ENCODE measurements at places on chromosomes 13 and 19.

DNA sequence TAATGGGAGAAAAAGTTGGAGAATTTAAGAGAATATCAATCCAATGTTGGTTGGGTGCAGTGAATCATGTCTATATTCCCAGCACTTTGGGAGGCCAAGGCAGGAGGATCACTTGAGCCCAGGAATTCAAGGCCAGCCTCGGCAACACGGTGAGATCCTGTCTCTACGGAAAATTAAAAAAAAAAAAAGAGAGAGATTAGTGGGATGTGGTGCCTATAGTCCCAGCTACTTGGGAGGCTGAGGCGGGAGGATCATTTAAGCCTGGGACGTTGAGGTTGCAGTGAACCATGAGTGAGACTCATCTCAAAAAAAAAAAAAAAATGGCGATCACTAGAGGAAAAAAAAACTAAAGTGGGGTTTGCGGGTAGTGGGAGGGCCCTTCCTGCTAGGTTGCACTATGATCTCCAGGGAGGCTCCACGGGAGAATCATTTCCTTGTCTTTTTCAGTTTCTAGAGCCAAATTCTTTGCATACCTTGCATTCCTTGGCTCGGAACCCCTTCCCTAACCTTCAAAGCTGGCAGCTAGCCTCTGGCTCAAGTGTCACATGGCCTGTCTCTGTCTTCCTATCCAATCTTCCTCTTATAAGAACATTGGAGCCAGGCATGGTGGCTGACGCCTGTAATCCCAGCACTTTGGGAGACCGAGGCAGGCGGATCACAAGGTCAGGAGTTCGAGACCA, 5.8 kb upstream of the ERCC2 start:
- no peak for DNase-seq

DNA sequence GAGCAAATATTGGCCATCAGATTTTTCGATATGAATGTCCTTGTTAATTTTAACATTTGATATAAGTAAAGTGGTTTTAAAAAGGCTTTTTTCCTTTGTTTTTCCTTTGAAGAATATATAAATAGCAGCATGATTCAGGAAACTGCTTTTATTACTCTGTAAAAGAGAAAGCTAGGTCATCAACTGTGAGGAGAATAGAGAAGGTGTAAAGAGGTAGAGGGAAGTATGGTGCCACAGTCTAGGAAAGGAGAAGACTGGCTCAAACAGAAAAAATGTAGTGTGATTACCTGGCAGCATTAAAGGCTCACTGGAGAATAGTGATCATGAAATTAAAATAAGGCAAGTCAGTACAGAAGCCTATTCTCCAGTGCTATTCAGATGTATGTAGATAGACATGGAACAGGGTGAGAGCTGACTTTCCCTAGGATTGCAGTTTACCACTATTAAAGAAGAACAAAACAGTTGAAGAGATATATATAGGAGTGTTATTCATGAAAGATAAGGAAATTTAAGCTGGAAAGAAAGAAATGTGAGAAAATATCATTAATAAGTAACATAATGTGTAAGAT, 1115.9 kb upstream of the PCDH9 start:
- no peak for DNase-seq

DNA sequence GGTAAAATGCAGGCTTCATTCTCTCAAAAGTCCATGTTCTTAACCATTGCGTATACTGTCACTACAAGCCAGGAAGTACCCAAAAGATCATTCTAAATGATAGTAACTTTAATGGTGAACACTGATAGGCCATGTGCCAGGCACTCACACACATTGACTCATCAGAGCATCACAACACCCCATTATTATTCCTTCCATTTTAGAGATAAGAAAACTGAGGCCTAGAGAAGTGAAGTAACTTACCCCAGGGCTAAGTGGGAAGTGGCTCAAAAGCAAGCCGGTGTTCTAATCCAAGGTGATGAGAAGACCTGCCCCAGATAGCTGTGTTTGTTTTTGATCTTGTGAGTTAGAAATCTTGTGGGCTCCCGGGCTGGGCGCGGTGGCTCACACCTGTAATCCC, 1.4 kb upstream of the PHLDB3 start:
- DNase-seq = no peak

DNA sequence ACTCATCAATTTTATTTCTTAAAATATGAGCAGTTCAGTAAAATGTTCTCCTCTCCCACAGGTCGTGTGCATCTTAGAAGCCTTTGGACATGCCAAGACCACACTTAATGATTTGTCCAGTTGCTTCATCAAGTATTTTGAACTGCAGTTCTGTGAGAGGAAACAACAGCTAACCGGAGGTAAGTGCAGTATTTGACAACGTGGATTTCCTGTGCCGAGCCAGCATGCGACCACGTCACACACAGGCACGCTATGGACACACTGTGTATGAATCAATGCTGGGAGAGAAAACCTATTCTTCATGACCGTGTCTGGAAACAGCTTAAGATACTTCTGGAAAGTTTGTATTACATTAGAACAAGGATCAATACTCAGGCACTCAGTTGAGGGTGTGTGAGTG, 268.5 kb downstream of the MYO16 start:
- peak; percentile 12 for DNase-seq

DNA sequence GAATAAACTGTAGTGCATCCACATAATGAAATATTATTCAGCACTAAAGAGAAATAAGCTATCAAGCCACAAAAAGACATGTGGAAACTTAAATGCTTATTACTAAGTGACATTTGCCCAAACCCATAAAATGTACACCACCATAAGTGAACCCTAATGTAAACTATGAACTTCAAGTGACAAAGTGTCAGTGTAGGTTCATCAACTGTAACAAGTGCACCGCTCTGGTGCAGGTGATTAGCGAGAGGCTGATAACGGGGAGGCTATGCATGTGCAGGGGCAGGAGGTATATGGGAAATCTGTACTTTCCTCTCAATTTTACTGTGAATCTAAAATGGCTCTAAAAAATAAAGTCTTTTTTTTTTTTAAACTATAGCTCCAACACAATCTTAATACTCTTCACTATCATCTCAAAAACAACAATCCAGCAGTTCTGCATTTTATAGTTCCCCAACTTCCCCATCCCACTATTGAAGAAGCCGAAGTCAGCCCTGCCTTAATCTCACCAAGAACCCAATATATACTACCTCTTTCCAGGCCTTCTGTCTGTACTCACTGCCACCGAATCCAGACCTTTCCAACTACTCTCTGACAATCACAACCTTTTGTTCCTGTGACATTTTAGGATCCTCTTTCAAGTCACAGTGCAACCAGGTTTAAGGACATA, 22.6 kb downstream of the ELF1 start:
- DNase-seq = no peak

DNA sequence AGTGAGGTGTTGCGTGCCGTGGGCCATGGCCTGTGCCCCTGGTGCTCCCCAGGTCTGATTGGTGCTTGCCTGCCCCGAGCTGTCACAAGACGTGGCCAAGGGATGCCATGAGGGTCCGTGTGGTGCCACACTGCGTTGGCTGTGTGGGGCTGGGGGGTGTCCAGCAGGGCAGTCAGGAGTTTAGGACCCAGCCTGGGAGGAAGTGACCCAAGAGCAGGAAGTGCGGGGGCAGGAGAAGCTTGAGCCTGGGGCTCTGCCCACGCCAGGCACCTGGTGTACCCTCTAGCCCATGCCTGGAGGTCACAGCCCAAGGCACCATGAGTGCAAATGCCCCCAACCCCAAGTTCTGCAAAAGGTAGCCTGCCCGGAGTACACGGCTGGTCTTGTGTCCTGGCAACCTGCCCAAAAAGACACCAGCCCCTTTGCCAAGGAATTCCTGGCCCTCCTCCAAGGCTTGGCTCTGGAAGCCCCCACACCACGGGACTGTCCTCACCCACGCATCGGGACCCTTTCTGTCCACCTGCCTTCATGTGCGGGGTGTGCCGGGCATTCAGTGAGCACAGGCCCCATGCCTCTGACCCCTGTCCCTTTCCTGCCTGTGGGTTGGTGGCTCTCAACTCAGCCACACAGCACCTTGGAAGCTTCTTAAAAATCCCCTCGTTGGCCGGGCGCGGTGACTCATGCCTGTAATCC, 24.9 kb downstream of the MPND start:
- no peak for DNase-seq

DNA sequence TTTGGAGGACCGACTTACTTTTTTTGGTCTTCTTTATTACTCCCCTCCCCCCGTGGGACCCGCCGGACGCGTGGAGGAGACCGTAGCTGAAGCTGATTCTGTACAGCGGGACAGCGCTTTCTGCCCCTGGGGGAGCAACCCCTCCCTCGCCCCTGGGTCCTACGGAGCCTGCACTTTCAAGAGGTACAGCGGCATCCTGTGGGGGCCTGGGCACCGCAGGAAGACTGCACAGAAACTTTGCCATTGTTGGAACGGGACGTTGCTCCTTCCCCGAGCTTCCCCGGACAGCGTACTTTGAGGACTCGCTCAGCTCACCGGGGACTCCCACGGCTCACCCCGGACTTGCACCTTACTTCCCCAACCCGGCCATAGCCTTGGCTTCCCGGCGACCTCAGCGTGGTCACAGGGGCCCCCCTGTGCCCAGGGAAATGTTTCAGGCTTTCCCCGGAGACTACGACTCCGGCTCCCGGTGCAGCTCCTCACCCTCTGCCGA, 409 bp downstream of the FOSB start:
- no peak for DNase-seq

DNA sequence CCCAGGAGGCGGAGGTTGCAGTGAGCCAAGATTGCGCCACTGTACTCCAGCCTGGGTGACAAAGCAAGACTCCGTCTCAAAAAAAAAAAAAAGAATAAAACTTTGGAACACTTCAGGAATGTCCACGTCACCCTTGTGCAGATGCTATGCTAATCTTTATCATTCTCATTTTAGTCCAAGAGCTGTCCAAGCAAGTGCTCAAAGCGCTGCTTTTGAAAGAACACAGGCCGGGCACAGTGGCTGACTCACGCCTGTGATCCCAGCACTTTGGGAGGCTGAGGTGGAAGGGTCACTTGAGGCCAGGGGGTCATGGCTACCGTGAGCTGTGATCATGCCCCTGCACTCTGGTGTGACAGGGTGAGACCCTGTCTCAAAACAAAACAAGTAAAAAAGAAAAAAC, 11.1 kb upstream of the UQCR11 start:
- DNase-seq = no peak

DNA sequence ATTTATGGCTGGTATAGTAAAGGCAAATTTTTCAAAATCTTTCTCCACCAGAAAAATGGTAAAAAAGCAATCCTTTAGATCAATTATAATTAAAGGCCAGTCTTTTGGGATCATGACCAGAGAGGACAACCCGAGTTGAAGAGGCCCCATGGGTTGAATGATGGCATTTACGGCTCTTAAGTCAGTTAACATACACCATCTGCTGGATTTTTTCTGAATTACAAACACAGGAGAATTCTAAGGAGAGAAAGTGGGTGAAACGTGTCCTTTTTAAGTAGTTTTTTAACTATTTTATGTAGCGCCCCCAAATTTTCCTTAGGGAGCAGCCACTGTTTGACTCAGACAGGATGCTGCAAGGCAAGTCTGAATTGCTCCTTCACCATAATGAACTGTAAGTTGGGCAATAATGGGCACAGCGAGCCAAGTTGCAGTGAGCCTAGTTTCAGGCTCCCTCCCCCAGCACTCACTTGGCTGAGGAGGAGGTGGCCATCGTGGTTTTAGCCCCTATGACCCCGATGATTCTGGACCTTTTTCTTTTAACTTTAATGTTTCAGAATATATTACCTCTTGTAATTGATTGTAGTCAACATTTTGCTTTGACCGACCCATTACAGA, 13.6 kb upstream of the ZNF611 start:
- peak; percentile 36 for DNase-seq

- no peak for DNase-seq
These were observed 16.4 kb downstream of the POLRMT start for GRCh38 chr19:616747-617526.

DNA sequence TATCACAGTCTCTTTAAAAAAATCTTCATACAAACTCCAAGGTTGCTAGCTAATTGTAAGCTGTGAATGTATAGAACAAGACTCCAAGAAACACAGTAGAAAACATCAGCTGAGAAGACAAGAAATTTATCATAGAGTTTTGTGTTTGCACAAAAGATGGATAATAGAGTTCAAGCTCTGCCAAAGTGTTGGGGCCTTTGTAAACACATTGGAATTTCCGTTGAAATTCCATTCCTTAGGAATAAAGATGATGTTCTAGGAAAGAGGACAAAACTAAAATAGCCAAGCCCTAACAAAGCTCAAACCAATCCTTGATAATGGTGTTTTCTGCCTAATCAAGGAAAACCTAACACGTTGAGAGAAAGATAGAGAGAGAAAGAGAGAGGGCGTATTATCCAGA, 20.6 kb downstream of the LRRC63 start:
- no peak for DNase-seq

Measured in Jurkat, Clone E6-1 (cell line).